NCI-H1417 treated with DMSO at 0.1 percent for 48 hours (cell line): ENCODE measurements at places on chromosomes 3 and 15.

DNA sequence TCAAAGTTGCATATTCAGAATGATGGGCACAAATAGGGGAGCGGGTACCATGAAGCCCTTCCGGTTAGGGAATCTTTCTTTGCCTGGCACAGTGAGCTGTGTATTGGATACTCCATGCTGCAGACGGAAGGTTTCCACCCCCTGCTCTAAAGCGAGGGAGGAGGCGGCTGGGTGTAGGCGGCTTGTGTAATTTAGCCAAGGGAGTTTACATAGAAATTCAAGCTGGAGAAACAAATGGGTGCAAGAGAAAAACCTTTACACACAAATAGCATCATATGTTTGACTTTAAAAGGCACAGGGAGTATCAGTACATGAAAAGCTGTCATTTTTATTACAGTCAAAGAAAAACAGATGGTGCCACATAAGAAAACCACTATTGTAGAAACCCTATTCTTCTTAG lies 59.3 kb upstream of the ADCY5 start:
- DNase-seq: no peak

DNA sequence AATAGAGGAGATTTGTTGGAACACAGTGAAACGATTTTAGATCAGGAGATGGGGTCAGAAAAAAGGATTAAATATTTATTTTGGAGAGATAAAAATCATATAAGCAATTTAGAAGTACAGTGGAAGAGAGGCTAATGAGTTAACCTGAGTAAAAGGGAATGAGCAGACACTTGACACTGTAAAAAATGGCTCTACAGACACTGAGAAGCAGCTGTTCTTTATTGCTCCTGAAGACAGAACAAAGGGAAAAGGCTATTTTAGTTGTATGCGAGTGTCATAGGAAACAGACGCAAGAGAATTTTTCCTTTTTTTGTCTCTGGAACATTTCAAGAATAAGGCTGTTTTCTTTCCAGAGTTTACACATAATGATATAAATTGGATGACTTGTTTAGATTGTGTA lies 34.3 kb downstream of the ASTE1 start:
- peak; percentile 28 for DNase-seq

DNA sequence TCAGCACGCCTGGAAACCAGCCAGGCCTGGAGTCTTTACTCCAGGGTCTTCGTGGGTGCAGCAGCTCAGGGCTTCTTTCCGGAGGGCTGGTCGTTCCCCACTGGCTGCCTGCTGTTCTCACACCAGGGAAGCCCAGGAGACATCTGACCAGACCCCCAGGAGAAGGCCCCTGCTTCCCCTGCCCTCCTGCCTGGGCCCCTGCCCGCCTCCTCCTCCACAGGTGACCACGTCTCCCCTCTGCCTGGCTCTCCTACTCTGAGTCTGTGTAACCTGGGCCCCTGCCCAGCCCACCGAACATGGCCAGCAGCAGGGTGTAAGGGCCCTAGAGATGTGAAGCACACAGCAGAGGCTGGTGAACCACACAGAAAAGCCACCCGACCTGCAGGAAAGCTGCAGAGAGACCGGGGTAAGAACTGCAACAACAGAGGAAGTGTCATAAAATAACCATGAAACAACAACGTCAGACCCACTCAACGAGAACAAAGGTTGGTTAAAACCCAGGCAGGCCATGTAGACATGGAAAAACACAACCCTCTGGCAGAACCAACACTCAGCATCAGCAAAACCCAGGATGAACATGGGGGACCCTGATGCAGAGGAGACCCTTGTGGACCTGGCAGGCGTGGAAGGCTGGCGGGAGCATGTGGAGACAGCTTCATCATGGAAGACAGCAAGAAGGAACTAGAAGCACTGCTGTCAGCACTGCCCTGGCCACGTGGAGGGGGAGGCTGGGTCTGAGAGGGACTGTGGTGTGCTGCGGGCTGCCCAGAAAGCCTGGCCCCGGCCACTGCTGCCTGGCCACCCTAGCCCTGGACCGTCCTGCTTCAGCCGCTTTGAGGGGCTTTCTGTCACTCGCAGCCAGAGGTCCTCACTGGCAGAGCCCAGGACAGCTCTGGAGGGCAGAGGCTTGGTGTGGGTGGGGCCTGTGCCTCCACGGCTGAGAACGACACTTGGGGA lies 20.4 kb downstream of the UROC1 start:
- DNase-seq: no peak

DNA sequence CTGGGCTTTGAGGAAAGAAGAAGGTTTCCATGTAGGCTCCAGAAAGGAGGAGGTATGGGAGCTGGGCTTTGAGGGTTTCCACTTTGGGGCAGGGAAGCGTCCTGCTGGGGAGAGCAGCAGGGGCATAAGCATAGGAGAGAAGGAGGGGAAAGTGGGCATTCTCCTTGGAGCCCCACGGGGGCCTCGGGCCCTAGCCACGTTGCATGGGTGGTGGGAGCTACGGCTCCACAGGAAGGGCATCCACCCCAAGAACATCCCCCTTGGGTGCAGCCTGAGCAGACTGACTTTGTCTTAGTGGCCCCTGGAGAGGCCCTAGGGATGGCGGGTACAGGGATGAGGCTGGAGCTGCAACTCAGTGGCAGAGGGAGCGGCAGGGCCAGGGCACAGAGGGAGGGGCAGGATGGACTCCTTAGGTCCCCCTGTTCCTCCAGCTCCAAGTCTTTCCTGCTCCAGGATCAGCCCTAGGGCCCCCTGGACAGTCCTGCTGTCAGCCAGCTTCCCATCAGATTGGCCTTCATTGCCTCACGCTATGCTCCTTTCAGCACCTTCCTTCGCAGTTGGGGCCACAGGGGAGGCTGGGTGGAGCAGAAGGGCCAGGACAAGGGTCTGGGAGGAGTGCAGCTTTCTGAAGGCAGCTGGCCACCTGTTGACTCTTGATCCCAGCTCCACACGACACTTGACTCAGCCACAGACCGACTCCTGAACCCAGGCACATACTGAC lies 22.9 kb downstream of the PRR20G start:
- DNase-seq: no peak

DNA sequence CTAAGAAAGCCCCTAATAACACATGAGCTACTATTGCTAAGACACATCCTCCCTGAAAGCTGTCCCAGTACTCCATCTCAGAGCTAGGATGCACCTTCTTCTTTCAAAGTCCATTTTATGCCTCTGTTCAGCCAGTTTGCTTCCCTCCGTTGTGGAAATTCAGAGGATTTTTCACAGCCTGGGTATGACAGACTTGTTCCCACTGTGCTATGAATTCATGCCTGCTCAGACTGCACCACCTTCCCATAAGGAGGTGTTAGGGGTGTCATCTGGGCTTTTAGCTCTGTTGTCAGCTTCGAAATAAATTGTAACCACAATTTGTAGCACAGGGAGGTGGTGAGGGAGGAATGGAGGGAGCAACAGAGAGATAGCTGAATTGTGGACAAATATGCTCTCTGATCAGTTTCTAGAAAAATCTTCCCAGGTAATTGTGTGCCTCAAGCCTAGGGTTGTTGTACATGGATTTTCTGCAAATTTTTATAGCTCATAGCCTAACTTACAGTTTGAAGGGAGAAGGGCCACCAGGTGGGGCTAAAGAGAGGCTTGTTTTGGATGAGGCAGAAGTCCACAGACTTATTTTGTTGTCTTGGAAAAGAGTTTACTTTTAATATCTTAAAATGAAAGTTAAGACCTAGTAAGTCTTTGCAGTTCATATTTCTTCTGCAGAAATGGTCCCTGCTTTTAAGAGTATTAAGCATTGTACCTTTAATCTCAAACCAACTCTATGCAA lies 462.0 kb downstream of the PDCD6IP start:
- no peak for DNase-seq

- no peak for DNase-seq
Observed at GRCh38 chr15:73324496-73325170, 44.1 kb downstream of the HCN4 start.

GRCh38 chr3:90080988-90081387 lies 973.6 kb downstream of the EPHA3 start:
- DNase-seq: no peak

GRCh38 chr15:36363335-36363734 lies 216.1 kb upstream of the CDIN1 start:
- DNase-seq: no peak

- DNase-seq: no peak
Observed at GRCh38 chr3:72517336-72517735, 330.9 kb downstream of the SHQ1 start.

DNA sequence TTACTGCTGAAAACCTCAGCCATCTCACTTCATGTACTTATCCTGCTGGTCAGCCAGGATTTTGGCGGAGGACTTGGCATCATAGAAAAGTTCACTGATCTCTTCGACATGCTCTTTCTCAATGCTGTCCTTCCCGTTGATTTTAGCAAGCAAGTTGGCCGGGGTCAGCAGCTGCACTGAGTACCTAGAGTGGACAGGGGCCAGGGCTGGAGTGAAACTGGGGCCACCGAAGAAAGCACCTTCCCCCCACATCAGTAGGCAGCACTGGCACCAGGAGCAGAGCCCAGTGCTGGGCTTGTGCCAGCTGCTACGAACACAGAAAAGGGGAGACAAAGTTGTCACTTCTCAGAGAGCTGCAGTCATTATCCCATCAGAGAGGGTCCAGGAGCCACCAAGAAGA lies 29.0 kb downstream of the SEC61A1 start:
- DNase-seq: no peak
